ENCODE measurements at places on chromosomes 1 and 21.

DNA sequence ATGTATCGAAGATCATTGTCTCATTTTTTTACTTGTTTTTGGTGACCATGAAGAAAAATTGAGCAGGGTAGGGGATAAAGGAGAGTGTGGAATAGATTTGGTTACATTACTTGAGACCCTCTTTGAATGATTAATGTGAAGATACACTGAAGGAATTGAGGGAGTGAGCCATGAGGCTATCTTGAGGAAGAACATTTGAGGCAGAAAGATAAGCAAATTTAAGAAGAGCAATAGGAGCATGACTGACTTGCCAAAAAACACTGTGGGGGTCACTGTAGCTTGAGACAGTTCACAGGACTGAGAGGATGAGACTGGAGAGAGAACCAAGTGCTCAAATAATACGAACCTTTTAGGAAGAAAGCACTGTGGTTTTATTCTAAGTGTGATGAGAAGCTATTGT is 43.1 kb upstream of the PTPRC start:
- DNase-seq: no peak

- DNase-seq: no peak
Observed at GRCh38 chr1:204065174-204065985, 7.5 kb upstream of the SOX13 start.

GRCh38 chr1:22845398-22845935 is 127.2 kb downstream of the LACTBL1 start:
- no peak for DNase-seq

- DNase-seq: peak; percentile 50
Observed at GRCh38 chr1:13960375-13960987, 260.5 kb downstream of the PRDM2 start.

DNA sequence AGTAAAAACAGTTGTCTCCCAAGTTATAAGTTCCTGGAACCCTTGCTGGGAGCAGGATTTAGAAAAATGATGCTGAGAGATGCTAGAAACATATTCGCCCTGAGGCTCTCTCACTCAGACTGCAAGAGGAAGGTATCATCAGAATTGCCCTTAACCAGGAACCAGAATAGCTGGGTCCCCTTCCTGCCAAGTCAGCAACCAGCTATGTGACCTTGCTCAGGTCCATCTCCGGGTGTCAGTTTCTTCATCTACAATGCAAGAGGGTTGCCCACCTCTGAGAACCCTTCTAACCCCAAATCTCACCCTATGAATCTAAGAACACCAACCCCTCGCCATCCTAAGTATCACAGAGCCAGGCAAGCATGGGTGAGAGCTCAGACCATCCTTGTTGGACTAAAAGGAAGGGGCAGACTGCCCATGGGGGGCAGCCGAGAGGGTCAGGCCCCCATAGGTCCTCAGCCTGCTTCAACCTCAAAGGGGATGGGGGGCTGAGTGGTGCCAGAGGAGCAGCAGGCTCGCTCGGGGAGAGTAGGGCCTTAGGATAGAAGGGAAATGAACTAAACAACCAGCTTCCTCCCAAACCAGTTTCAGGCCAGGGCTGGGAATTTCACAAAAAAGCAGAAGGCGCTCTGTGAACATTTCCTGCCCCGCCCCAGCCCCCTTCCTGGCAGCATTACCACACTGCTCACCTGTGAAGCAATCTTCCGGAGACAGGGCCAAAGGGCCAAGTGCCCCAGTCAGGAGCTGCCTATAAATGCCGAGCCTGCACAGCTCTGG is 390 bp upstream of the S100A9 start:
- no peak for DNase-seq

DNA sequence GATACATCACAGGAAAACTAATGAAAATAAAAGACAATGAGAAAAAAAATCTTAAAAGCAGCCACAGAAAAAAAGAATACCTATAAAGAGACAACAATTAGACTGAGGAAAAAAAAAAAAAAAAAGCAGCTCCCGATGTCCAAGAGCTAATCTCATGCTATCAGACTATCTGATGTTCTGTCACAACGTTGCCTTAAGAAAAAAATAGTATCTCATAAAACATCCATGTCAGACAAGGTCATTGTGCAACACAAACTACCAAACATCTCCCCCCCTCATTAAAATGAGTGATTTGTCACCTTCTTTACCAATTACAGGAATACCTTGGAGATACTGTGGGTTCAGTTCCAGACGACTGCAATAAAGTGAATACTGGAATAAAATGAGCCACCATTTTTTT is 68.9 kb downstream of the ZNF644 start:
- no peak for DNase-seq

DNA sequence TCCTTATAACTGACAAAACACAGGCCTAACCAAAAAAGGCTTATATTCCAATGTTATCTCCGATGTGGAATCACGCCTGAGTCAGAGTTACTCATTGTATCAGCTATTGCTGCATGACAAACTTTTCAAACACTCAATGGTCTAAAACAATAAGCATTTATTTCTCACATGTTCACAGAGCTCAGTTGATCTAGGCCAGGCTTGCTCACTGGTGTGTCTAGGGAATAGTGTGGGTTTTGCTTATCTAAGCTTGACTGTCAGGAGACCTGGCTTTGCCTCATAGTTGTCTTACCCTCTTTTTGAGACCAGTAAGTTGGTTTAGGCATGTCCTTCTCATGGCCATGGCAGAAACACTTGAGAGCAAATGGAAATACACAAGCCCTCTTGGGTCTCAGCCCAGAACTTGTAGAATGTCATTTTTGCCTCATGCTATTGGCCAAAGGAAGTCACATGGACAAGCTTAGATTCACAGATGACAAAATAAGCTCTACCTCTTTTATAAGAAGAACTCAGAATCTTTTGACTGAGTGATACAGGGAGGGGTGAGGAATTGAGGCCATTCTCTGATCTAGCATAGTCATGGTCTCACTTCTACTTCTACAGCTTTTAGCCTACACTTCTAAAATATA is 130.8 kb downstream of the HMCN1 start:
- no peak for DNase-seq

DNA sequence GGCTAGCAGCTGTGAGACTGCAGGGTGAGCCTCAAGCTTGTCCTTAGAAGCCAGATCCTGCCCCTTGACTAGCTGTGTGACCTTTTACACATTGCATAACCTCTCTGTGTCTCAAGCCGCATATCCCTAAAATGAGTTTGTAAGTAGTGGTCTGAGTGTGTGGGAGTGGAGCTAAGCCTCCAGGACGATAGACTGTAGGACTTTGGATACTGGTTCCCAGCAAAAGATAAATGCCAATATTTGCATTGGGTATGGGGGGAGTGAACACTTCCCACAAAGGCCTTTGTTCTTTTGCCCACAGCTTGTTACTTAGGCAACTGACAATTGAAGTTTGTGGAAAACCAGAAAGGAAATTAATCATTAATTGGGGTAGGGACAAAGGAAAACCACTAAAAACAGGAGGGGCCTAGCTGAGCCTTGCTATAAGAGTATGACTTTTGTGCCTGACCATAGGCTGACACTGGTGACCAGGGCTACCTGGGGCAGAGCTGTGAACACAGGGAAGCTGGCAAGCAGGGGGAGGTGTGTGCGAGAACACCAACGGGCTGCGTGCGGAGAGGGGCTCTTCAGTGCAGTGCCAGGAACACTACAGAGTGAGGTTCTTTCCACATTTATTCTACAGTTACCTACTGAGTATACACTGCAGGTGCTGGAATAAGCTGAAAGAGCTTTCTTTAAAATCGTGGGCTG is 102.4 kb upstream of the ETV3 start:
- no peak for DNase-seq

DNA sequence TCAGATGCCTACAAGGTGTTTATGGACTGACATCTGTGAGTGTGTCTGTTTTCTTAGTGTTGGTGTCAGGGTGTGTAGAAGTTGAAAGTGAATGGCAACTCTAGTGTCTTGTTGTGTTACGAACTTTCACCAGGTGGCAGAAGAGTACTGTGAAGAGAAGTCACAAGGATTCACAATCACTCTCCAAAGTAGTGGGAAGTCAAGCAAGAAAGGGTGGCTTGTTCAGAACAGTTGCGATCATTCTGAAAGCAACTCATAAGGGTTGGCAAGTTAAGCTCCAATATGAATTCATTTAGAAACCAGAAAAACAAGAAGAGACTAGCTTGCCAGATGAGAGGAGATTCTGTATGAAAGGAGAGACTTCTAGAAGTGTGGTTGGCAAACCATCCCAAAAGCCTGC is 86.1 kb downstream of the FASLG start:
- DNase-seq: peak; percentile 73

- no peak for DNase-seq
Observed at GRCh38 chr21:46060596-46061061, 37.3 kb upstream of the COL6A2 start.

DNA sequence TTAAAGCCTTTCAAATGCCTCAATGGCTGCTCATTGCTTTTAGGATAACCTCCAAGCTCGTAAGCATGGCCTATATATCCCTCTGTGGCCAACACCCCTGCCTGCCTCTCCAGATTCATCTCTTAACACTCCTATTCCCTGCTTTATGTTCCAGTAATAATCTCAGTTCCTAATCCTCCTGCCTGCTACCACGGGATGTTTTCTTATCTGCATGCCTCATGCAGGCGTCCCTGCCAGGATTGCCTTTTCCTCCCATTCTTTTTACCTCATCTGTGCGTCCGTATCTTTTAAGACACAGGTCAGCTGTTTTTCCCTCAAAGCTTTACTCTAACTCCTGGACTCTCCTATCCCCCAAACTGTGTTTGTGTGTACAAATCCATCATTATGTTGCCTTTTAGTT is 36.1 kb downstream of the ZBTB40 start:
- no peak for DNase-seq

DNA sequence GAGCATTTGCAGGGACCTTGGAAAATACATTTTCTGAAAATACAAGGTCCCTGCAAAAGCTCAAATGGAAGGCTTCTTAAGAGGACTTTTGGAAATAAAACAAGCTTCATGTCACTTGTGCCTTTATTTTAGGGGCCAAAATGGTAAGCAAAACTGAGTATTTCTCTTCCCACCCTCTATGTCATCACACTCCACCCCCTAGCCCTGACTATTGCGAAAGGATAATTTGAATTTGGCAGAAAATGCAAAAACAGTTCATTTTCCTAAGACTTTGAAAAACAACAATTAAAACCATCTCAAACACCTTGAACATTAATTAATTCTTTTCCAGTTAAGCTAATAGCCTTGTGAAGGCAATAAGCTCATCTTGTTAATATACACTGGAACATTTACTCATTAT is 201.7 kb downstream of the TM2D1 start:
- no peak for DNase-seq

GRCh38 chr1:89799495-89799894 is 21.3 kb upstream of the LRRC8D start:
- no peak for DNase-seq

DNA sequence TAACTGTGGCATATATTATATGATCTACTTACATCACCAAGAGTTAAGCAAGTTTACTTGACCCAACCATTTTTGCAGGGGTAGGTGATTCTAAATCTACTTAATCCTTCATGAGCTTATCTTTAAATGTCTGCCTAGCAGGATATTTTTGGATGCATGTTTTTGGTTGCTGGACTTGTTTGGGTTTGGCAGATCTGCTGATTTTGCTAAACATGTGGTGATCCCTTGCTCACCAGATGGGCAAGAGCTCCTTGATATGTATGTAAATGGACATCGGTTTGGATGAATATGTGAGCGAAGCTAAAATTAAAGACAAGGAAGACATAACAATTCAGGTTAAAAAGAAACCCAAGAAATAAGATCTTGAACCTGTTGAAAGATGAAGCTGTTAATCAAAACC is 36.7 kb downstream of the FMN2 start:
- DNase-seq: no peak

- DNase-seq: no peak
Observed at GRCh38 chr1:245798349-245798711, 643.5 kb downstream of the KIF26B start.

DNA sequence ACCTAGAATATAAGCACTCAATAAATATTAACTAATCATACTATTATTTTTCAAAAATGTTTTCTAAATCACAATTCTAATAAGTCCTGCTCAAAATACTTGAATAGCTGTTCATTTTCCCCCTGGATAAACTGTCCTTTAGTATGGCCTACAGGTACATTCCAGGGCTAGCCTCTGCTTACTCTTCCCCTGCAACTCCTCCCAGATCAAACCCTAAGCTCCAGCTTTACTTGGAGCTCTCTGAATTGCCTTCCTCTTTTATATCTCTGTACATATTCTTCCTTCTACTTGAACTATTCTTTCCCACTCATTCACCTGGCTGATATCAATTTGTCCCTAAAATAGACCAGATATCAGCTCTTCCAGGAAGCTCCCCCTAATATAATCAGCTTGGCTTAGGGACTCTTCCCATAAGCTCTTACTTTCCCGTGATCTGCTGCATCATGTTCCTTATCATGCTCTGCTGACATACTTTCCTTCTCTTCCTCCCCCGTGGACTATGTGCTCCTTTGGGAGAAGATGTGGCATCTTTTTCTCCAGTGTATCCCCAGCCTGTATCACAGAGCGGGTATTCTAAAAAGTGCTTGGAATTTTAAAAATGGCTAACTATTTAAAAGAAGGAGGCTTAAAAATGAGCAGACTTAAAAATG is 43.1 kb upstream of the PIGC start:
- DNase-seq: no peak

- peak; percentile 58 for DNase-seq
Observed at GRCh38 chr1:46533179-46533864, 18.1 kb downstream of the KNCN start.

- DNase-seq: no peak
Observed at GRCh38 chr1:48750109-48750508, 26.6 kb downstream of the BEND5 start.

GRCh38 chr1:55506740-55507577 is 291.8 kb upstream of the USP24 start:
- DNase-seq: no peak

- no peak for DNase-seq
Observed at GRCh38 chr1:193806079-193807048, 620.0 kb upstream of the B3GALT2 start.

- DNase-seq: no peak
Observed at GRCh38 chr21:38499296-38499695, 1.0 kb upstream of the ERG start.

DNA sequence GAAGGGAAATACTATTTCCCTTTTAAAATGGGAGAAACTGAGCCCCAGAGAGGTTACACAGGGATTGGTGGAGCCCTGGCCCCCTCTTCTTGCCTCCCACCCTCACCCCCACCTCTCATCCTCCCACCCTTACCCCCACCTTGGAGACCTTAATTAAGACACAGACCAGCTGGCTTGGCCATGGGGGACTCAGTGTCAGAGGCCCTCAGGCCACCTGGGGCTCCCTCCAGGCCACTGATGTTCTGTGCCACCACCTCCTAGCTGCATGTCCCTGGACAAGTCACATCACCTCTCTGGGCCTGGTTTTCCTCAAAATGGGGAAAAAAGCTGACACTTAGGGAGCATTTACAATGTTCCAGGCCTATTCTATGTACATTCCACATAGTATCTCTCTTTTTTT is 51.5 kb downstream of the SDC3 start:
- no peak for DNase-seq

- peak; percentile 67 for DNase-seq
Observed at GRCh38 chr21:17793246-17794123, 25.7 kb downstream of the C21orf91 start.

DNA sequence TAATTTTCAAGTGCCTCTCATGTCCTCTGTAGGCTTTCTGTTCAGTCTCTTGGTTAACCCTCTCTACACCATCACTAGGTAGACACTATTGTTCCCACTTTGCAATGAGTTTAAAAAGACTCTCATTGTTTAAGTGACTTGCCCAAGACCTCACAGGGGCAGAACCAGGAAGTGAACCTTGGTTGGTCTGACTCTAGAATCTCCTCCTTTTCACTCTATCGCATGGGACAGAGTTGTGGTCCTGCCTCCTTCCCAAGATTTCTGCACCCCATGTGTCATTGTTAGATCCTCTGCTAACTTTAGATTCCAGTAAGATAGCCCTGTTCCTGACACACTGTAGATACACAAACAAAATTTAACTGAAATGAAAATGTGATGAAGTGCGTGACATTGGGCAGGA is 481.7 kb upstream of the USP24 start:
- DNase-seq: no peak
